ENCODE measurements at places on chromosomes 7 and 10. TPM values are rescaled to one million over a fixed set of nuclear protein-coding genes. Genes with fewer than 3 reads are reported as not detected.
A peak's percentile ranks its signal among the peaks of the same experiment; 100 is the strongest.

DNA sequence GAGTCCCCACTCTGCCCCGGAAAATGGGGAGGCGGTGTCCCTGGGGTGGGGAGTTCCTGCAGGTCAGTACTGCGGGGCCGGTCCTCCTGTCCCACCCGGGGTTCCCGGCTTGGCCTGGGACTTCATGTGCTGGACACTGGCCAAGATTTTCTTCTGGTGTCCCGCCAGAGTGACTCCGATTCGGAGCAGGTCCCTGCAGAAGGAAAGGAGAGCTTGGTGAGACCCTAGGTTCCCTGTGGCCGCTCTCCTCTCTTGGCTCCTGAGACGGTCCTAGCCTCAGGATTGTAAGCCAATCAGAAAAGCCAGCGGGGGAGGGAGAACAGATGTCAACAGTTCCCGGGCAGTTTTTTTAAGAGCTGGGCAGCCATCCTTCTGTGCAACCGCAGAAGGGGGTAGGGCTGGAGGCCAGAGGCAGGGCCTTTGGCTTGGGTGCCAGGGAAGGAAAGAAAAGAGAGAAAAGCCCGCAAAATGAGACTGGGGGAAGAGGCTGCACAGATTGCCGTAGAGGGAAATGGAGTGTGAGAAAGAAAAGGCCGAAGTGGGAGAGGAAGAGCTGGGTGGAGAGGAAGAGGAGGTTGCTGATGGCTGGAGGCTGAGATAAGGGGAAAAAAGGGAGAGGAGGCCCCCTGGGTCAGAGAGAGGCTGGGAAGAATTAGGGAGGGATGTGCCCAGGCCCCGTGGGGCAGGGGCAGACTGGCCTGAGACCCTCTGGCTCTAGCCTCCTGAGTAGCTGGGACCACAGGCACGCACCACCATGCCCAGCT, 23.7 kb downstream of the EPHB4 start:
- H3K4me1 ChIP-seq: peaks cover 15% of the 10 kb centered on the region
- DNase-seq: peak; percentile 56
- no peaks in the 10 kb centered on the region for H3K36me3 ChIP-seq
- H3K4me3 ChIP-seq: peak overlapping the region; percentile 53

- H3K4me3 ChIP-seq: no peak within 1 kb of the TSS
- no peak within 1 kb of the TSS for H3K27ac ChIP-seq
- H3K4me1 ChIP-seq: peaks cover 4% of the 10 kb centered on the region
- no peak for DNase-seq
Observed at GRCh38 chr7:134778941-134779740, at the start of gene CALD1. TSS of gene CALD1 (plus strand) at chr7:134779634. CDS start at chr7:134867734, 88,100 bp downstream.

- no peaks in the 10 kb centered on the region for H3K4me1 ChIP-seq
- no peak overlapping the region for H3K4me3 ChIP-seq
- no peak for DNase-seq
- no peaks in the 10 kb centered on the region for H3K36me3 ChIP-seq
- no peaks in the 10 kb centered on the region for H3K27me3 ChIP-seq
- H3K27ac ChIP-seq: no peak overlapping the region
Observed at GRCh38 chr7:83065714-83066113, 97.0 kb downstream of the PCLO start.

PLPP4 gene
- total RNA-seq: 0.26 TPM
